ENCODE measurements at places on chromosomes 13 and 19. TPM values are rescaled to one million over a fixed set of nuclear protein-coding genes. Genes with fewer than 3 reads are reported as not detected.

- DNase-seq = no peak
- H3K4me3 ChIP-seq = no peak overlapping the region
- peaks cover 6% of the 10 kb centered on the region for H3K36me3 ChIP-seq
Measured at GRCh38 chr19:45137179-45137761, 23.5 kb downstream of the NKPD1 start.

- peak overlapping the region; percentile 40 for H3K4me3 ChIP-seq
- H3K27ac ChIP-seq = no peak overlapping the region
- H3K4me1 ChIP-seq = peaks cover 9% of the 10 kb centered on the region
- peaks cover 3% of the 10 kb centered on the region for H3K36me3 ChIP-seq
Measured at GRCh38 chr19:36527341-36527740, 730 bp downstream of the ZNF260 start.

- no peaks in the 10 kb centered on the region for H3K36me3 ChIP-seq
- no peak overlapping the region for H3K4me3 ChIP-seq
- no peak overlapping the region for H3K27ac ChIP-seq
- DNase-seq = no peak
- H3K27me3 ChIP-seq = peaks cover 14% of the 10 kb centered on the region
Measured at GRCh38 chr19:40907968-40908735, 26.1 kb upstream of the CYP2A7 start.

- H3K4me3 ChIP-seq = no peak overlapping the region
- H3K27me3 ChIP-seq = peaks cover 8% of the 10 kb centered on the region
- no peak overlapping the region for H3K27ac ChIP-seq
- no peaks in the 10 kb centered on the region for H3K36me3 ChIP-seq
- DNase-seq = no peak
- H3K4me1 ChIP-seq = no peaks in the 10 kb centered on the region
Measured at GRCh38 chr13:98785405-98785804, 32.9 kb upstream of the SLC15A1 start.

GRCh38 chr13:94272038-94272437, 207.4 kb downstream of the DCT start:
- H3K27me3 ChIP-seq = no peaks in the 10 kb centered on the region
- no peak for DNase-seq
- no peak overlapping the region for H3K4me3 ChIP-seq
- H3K36me3 ChIP-seq = no peaks in the 10 kb centered on the region
- no peak overlapping the region for H3K27ac ChIP-seq

DNA sequence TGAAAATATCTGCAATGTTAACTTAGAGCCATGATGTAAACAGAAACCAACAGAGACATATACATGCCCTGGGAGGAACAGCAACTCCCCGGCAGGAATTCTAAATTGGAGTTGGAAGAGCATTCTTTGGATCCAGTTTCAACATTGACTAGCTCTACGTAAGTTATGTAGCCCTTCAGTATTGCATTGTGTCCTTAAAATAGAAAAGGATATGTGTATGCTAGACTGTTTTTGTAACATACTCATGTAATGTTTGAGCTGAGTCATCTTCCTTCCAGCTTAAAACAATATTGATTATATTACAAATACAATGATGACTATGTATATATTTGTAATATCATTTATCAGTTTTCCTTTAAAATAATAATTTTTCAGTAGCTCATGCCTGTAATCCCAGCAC, 1422.2 kb upstream of the PCDH20 start:
- H3K36me3 ChIP-seq = no peaks in the 10 kb centered on the region
- peak; percentile 14 for DNase-seq
- H3K27ac ChIP-seq = no peak overlapping the region
- no peaks in the 10 kb centered on the region for H3K27me3 ChIP-seq
- no peak overlapping the region for H3K4me3 ChIP-seq

- DNase-seq = no peak
- H3K4me1 ChIP-seq = peaks cover 9% of the 10 kb centered on the region
- H3K4me3 ChIP-seq = no peak overlapping the region
- no peaks in the 10 kb centered on the region for H3K27me3 ChIP-seq
- H3K36me3 ChIP-seq = no peaks in the 10 kb centered on the region
Measured at GRCh38 chr13:48561466-48562235, 28.8 kb upstream of the RCBTB2 start.

DNA sequence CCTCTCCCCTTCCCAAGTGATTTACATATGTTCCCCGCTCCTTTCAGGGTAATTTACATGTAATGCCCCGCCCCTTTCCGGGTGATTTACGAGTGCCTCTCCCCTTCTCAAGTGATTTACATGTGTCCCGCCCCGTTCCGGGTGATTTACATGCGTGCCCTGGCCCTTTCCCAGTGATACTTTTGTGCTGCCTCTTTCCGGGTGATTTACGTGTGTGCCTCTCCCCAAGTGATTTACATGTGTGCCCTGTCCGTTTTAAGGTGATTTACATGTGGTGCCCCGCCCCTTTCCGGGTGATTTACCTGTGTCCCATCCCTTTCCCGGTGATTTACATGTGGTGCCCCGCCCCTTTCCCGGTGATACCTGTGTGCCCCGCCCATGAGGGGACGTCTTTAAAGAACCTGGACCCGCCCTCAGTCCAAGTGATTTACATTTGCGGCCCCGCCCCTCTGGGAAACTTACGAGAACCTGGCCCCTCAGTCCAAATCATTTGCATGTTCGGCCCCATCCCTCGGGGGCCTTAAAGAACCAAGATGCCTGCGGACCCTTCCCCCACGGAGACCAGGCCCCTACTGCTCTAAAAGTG, 559 bp upstream of the LENG9 start:
- peak overlapping the region; percentile 38 for H3K4me3 ChIP-seq
- DNase-seq = peak; percentile 61
- peak overlapping the region; percentile 85 for H3K27ac ChIP-seq
- H3K4me1 ChIP-seq = peaks cover 31% of the 10 kb centered on the region
- no peaks in the 10 kb centered on the region for H3K36me3 ChIP-seq

GRCh38 chr19:3524078-3524842, 14.7 kb upstream of the TEKTIP1 start:
- no peaks in the 10 kb centered on the region for H3K27me3 ChIP-seq
- H3K4me3 ChIP-seq = no peak overlapping the region
- H3K4me1 ChIP-seq = no peaks in the 10 kb centered on the region

Gene PLPPR3
- total RNA-seq = 1.2 TPM

DNA sequence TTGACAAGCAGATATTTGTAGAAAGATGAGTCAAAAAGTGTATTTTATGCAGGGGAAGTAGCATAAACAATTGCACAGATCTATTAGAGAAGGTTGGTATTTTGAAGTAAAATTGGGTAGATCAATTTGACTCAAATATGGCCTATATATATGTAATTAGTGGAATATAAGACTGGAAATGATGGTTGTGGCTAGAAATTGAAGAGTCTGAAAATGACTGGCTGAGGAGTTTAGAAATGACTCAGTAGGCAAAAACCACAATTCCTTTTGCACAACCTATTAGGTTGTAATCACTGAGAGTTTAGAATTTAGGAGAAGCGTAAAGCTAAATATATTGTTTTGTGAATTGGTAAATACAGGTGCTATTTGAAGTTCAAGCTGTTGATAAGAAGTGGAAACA, 622.6 kb upstream of the PCDH20 start:
- no peak overlapping the region for H3K27ac ChIP-seq
- H3K4me1 ChIP-seq = no peaks in the 10 kb centered on the region
- no peak for DNase-seq
- H3K36me3 ChIP-seq = no peaks in the 10 kb centered on the region
- no peaks in the 10 kb centered on the region for H3K27me3 ChIP-seq
- H3K4me3 ChIP-seq = no peak overlapping the region

Gene ACTMAP
- 9.1 TPM for total RNA-seq

DNA sequence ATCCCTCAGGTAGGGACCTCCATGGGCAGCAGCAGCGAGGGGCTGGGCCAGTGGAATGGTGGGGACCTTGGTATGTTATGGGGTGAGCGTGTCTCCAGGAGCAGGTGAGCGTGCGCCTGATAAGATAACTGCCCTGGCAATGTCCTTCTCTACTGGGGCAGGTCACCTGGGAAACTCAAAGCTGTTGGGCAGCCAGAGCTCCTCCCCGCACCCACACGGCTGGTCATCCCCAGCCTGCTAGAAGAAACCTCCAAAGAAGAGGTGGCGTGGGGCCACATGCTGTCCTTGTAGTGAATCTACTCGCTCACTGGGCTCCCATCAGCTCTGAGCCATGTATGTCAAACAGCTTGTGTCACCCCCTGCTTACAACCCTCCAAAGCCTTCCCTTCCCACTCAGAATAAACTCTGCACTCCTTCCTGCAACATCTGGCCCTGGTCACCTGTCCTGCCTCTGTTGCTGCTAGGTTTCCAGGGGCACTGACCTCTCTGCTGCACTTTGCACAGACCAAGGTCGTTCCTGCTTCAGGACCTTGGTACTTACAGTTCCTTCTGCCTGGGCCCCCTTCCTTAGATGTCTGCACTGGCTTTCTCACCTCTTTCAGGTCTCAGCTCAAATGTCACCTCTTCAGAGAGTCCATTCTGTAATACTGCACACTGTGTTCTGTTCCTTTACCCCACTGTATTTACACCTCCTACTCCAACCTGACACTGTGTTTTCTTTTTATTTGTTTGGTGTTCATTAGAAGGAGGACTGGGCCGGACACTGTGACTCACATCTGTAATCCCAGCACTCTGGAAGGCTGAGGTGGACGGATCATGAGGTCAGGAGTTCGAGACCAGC, 1.8 kb upstream of the ATP4A start:
- no peaks in the 10 kb centered on the region for H3K4me1 ChIP-seq
- no peaks in the 10 kb centered on the region for H3K36me3 ChIP-seq
- H3K27ac ChIP-seq = no peak overlapping the region
- no peak for DNase-seq
- H3K27me3 ChIP-seq = no peaks in the 10 kb centered on the region
- no peak overlapping the region for H3K4me3 ChIP-seq

DNA sequence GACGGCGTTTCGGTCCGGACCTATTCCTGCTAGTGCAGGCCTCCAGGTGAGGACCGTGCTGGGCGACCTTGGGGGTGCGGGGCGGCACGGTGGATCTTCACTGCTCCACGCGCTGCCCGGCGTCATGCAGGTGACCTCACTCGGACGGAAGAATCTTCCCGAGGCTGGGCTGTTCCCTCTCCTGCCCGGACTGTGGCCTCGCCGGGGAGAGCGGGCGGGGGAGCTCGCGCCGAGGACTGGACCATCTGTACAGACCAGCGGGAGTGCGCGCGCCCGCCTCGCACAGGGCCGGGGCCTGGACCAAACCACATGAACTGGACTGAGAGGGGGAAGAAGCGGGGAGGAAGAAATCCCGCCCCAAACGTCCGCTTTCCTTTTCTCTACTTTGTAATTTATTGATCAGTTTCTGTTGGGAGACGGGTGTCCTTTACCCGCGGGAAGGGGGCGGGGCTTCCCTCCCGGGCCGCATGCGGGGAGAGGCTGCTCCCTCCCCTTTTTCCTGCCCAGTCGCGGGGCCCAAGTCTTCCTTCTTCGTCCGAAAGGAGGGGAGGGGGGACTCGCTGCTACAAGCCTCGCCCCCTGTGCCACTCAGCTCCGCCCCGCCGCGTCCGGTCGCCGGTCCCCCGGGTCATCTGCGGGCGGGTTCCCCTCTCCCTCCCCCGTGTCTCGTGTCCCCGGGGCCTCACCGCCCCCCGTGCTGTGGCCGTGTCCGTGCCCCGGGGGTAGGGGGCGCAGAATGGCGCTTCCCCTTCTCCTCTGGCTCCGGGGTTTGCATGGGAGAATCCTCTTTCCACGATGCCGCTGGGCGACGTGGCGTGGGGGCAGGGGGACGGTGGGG, 4.9 kb downstream of the HRC start:
- H3K36me3 ChIP-seq = no peaks in the 10 kb centered on the region
- DNase-seq = peak; percentile 83
- peak overlapping the region; percentile 42 for H3K27ac ChIP-seq
- peak overlapping the region; percentile 73 for H3K4me3 ChIP-seq
- peaks cover 5% of the 10 kb centered on the region for H3K27me3 ChIP-seq
- peaks cover 28% of the 10 kb centered on the region for H3K4me1 ChIP-seq

DNA sequence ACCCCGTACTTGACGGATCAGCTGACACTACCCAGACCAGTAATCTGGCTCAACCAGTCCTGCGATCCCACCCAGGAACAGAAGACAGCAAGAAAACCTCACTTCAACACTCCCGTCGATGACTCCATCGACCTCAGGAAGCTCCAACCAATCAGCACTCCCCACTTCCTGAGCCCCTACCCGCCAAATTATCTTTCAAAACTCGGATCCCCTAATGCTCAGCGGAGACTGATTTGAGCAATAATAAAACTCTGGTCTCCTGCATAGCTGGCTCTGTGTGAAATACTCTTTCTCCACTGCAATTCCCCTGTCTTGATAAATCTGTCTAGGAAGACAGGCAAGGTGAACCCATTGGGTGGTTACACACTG, 1.2 kb downstream of the LSM4 start:
- no peaks in the 10 kb centered on the region for H3K36me3 ChIP-seq
- H3K27ac ChIP-seq = peak overlapping the region; percentile 73
- peaks cover 54% of the 10 kb centered on the region for H3K4me1 ChIP-seq
- no peak for DNase-seq
- H3K4me3 ChIP-seq = peak overlapping the region; percentile 71
- H3K27me3 ChIP-seq = no peaks in the 10 kb centered on the region

Data from endothelial cell of umbilical vein (primary cell).